ENCODE measurements at places on chromosomes 6 and 20.

DNA sequence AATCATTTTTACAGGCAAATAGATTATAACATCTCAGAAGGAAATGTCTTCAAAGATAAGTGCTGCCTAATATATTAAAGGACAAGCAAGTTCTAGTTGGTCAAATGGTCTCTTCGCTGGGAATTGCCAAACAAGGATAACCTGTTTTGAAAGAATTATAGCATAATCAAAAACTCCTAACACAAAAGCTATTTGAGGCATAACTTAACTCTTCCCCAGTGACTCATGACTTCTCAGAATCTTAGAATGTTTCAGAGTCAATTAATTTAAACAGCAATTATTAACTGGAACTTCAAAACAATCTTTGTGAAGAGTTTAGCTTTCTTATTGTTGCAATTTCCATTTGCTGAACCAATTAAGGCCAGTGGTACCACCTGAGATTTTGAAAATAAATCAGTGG is 126.6 kb downstream of the MTFR2 start:
- DNase-seq, result no peak

- DNase-seq, result no peak
Measured at GRCh38 chr6:41053041-41053440, at the start of gene APOBEC2. TSS of gene APOBEC2 (plus strand) at chr6:41053202. CDS start at chr6:41053348, 146 bp downstream.

GRCh38 chr20:38224531-38224930 is 36.0 kb downstream of the KIAA1755 start:
- no peak for DNase-seq

GRCh38 chr6:19752746-19753145 is 84.4 kb upstream of the ID4 start:
- DNase-seq, result no peak

DNA sequence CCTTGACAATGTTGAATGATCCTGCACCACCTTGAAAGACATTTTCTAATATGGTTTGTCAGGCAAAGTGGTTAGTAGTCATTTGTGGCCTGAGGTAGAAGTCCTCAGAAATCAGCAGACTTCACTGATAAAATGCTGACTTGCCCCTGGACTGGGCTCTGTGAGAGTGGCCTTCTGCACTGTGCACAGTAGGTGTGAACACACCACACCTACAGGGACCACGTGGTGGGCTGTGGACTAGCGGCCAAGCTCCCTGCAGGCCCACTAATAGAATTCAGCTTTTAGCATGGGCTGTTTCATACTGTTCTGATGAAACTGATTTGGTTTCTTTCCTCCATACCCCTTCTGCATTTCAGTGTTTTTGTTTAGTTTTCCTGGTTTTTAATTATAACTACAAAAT is 7.3 kb downstream of the BPHL start:
- DNase-seq, result no peak

Data from NCI-H1417 treated with DMSO at 0.1 percent for 48 hours (cell line).